Activated CD8-positive, alpha-beta memory T cell treated with anti-CD3 and anti-CD28 coated beads for 1 hour (primary cell): ENCODE measurements at places on chromosomes 4 and X.

- DNase-seq: no peak
Observed at GRCh38 chr4:170465429-170465828, 375.7 kb upstream of the AADAT start.

GRCh38 chr4:96455045-96455720 is 615.3 kb downstream of the PDHA2 start:
- DNase-seq: no peak

- DNase-seq: no peak
Observed at GRCh38 chrX:118980761-118981160, 6.3 kb downstream of the LONRF3 start.

- DNase-seq: no peak
Observed at GRCh38 chr4:107283587-107284559, 247.8 kb upstream of the DKK2 start.

GRCh38 chr4:8278421-8279287 is 9.1 kb downstream of the HTRA3 start:
- DNase-seq: no peak

- DNase-seq: no peak
Observed at GRCh38 chr4:76059750-76060149, 14.8 kb upstream of the ART3 start.

GRCh38 chr4:185787926-185788679 is 23.9 kb downstream of the SORBS2 start:
- no peak for DNase-seq

- no peak for DNase-seq
Observed at GRCh38 chrX:124113621-124114600, 152.4 kb downstream of the STAG2 start.

- no peak for DNase-seq
Observed at GRCh38 chr4:76764251-76764650, 133.7 kb downstream of the SOWAHB start.

DNA sequence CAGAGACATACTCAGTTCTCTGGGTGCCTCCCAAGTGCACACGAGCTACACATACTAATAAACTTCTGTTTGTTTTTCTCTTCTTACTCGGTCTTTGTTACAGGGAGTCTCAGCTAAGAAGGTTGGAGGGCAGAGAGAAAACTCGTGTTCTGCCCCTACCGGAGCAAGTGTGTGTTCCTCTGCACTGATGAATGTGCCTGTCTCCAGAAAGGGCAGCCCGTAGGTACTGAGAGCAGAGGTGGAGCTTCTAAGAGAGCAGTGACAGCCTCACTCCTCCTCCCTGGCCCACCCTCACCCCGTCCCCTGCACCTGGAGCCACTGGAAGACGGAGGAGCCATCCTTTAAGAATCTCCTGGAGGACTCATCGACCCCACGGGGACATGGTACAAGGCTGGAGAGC is 67.6 kb downstream of the MTNR1A start:
- DNase-seq: no peak

- DNase-seq: no peak
Observed at GRCh38 chr4:182853731-182854330, 63.4 kb downstream of the DCTD start.

DNA sequence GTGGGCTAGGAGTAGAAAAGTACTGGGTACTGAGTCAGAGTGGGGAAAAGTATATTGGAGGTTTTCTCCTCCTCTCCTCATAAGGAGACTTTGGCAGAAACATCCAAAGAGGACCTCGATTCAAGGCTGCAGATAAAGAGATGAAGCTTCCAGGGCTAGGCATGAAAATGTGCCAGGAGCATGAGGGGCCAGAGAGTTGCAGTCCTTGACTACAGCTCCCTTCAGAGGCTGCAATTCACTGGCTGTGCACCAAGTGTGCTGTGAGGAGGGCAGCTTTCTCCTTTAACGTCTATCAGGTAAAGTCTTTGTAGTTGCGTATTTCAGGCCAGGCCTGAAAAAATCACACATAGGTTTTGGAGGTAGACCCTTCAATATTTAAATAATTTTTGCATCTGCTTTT is 174.9 kb upstream of the VEGFC start:
- no peak for DNase-seq

GRCh38 chr4:23106516-23106915 is 413.8 kb downstream of the GBA3 start:
- DNase-seq: no peak

DNA sequence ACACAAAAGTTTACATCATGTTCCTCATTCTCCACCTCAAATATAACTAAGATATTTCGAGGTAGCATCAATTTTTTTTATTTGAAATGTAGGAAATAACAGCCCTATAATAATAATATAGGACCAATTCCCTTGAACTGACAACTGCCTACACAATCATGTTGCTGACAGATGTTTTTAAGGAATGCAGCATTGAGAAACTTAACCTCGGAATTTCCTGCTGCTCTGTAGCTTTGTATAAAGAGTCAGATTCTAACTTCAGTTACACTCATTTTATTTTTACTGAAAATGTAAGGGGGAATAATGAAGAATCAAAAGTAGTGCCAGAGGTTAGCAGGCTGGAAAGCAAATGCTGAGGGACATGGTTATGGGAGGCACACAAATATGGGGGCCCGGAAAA is 235.8 kb downstream of the RBMX2 start:
- no peak for DNase-seq

GRCh38 chr4:143254491-143255226 is 69.9 kb downstream of the USP38 start:
- DNase-seq: no peak

DNA sequence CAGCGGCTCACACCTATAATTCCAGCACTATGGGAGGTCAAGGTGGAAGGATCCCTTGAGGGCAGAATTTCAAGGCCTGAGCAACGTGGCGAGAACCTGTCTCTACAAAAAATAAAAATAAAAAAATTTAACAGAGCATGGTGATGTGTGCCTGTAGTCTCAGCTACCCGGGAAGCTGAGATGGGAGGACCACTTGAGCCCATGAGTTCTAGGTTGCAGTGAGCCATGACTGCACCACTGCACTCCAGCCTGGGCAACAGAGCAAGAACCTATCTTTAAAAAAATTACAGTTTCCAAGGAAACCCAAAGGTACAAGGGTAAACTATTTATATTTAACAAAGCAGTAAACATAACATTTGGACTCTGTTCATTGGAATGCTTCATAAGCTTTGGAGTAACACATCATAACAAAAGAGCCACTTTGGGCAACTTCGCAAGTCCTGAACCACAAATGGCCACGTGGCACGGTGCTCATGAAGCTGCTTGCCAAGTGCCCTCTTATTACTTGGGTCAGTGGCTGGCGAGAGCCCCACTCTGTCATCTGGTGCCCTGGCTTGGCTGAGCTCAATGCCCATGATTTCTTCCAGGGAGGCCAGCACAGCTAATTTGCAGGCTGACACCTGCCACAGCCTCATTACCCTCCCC is 165.6 kb downstream of the SH3KBP1 start:
- DNase-seq: no peak

- no peak for DNase-seq
Observed at GRCh38 chr4:133156556-133156955, 7.5 kb downstream of the PCDH10 start.

DNA sequence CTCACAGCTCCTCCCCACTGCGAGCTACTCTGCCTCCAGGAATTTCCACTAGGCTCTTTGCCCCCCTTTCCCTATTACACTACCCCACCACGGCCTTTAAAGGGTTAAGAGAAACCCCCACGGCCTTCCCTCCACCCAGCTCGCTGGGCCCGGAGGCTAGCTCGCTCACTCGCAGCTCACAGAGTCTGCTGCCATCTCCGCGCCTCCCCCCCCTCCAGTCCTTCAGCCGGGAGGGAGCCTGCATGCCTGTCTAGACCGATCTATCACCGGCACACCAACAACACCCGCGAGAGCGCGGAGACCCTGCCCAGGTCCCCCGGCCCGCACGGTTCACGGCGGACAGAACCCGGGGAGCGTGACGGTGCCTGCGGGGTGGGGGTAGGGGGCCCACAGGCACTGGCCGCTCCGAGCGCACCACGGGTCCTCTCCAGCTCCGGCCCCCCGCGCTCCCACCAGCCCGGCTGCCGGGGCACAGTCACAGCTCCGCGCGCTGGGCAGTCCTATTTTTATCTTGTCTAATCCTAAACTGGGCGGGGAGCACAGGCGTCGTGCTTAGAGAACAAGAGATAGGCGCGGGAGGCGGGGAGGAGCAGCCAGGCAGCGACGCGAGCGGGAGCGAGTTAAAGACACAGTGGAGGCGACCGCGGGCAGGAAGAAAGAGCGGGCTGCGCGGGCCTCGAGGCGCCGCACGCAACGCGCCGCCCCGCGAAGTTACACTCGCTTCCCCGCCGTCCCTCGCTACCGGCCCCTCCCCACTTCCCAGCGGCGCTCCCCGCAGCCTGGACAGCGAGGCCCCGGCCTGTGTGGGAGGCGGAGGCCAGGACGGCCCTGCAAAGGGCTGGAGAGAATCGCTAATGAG is 3.5 kb downstream of the BCOR start:
- no peak for DNase-seq

DNA sequence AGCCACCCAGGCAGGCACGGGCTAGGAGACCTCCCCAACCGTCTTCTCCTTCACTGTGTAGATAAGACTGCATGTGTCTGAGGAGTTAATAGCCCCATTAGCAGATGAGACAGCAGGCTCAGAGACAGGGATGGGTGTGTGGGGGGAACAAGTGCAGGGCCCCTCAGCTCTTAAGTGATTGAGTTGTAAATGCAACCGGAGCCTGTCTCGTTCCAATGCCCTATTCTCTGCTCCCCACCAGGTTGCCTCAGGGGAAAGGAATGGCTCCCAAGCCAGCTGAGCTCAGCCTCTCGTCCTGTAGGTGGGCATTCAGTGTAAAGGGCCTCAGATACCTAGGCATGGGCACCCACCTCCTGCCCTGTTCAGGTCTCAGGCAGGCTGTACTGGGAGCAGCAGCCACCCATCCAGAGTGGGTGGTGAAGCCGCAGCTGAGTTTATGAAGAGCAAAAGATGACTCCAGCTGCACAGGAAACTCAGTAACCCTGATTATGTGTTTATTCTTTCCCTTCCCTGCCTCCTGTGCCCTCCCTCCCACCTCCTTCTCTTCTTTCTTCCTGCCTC is 87.3 kb downstream of the PJA1 start:
- no peak for DNase-seq

GRCh38 chr4:166073783-166074182 is 200.7 kb downstream of the TLL1 start:
- no peak for DNase-seq

GRCh38 chr4:35689870-35690269 is 554.4 kb downstream of the ARAP2 start:
- DNase-seq: no peak

- no peak for DNase-seq
Observed at GRCh38 chr4:126705266-126705665, 927.5 kb upstream of the INTU start.

DNA sequence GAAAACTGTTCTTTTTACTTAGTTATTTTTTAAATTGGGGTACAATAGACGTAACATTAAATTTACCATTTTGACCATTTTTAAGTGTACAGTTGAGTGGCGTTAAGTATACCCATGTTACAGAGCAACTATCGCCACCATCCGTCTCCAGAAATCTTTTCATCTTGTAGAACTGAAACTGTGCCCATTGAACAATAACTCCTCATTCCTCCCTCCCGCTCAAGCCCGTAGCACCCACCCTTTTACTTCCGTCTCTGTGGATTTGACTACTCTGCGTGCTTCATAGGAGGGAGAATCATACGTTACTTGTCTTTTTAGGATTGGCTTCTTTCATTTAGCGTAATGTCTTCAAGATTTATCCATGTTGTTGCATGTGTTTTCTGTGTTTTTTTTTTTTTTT is 55.3 kb downstream of the TMEM131L start:
- DNase-seq: no peak

GRCh38 chrX:6053141-6053540 is 175.5 kb downstream of the NLGN4X start:
- DNase-seq: no peak

DNA sequence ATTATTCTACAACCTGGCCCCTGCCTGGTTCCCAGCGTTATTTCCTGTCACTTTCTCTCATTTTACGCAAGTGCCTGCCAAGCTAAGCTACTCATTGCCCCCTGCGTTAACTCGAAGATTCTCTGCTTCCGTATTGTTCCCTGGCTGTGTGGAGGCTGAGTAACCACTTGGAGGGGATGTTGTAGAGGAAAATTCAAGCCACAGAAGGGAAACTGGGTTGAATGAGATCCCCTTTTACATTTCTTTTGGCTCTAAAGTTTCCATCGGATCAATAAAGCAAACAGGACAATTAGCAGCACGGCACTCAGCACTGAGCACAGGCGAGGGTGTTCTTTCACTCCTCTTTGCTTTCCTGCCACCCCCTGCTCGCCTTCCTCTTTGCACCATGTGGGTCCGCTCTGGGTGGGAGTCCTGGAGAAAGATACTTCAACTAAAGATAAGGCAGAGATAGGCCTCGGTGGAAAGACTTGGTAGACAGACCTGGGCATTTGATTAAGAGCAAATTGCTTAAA is 4.2 kb upstream of the TMSB4X start:
- no peak for DNase-seq

- DNase-seq: peak; percentile 23
Observed at GRCh38 chr4:38860788-38861424, 4.3 kb upstream of the TLR6 start.

DNA sequence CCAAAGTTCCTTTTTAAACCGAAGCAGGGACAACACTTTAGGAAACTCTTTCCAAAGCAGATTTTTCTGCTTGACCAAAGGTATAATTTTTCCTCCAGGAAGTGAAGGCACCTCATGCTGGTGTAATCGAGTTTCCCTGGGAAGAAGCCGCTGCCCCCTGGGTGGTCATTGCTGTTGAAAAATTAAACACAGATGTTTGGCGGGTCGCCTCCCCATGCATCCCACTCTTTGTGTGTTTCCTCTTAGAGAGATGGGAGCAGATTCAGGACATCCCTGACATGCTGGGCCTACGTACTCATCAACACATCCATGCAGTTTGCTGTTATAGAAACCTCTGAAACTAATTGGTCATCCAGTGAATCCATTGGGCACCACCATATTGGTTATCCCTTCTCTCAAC is 179.2 kb upstream of the HCCS start:
- DNase-seq: no peak

DNA sequence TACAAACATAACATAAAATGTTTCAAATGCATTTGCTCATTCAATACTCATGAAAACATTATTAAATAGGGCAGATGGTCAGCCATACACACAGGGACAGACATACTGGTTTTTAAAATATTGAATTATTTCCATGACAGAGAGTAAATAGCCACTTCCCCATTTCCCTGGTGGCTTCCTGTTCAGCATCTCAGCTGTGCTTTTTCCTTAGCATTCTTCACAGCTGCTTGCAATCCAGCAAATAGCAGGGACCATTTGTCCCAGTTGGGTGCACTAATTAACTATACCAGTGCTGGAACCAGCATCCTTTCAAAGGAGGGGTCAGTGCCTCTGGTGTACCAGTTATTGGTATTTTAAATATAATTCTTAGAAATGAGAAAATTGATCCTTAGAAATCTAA is 964.7 kb downstream of the RAB28 start:
- DNase-seq: no peak

DNA sequence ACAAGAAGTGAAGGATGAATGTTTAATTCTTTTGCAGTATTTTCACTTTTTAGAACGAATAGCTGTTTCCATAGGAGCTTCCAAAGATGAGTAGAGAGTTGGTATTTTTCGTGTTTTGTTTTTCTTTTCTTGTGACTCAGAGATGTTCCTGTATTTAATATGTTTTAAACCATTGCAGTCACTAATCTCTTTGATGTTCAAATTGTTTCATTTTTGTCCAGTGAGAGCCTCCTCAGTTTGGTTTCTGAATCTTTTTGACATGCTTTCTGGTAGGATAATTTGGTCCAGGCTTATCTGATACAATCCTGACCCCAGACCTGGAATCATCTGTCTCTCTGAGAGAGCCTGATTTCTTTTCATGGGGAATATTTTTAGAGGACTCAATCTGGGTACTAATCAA is 41.6 kb downstream of the BEX3 start:
- DNase-seq: no peak
